Activated CD4-positive, alpha-beta T cell treated with anti-CD3 and anti-CD28 coated beads, Interleukin-2, Interleukin-6, amounts not matched to agents 100 ng/mL and 50 ng/mL, durations not matched to agents 16 hours and 8 hours (primary cell): ENCODE measurements at places on chromosomes 7 and 10.

- DNase-seq = no peak
Observed at GRCh38 chr7:1928645-1929348, 258.7 kb downstream of the ELFN1 start.

GRCh38 chr7:15805891-15806290, 119.4 kb upstream of the MEOX2 start:
- no peak for DNase-seq

DNA sequence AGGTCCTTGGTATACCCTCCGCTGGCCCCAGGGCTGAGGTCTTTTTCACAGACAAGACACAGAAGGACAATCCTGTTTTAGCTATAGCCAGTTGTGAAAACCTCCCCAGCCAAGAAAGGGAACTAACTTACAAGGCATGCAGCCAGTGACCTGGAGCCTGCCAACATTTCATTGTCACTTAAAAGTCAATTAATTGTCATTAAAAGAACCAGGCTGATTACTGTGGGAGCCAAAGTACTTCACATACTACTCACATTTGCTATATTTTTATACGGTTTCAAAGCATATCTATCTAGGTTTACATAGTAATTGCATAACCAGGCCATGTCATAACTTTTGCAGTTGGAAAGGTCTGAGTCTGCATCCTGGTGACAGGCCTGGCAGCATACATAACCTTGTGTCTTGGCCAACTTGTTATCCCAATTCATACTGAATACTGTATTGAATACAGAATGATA, 31.1 kb downstream of the NRBF2 start:
- no peak for DNase-seq

DNA sequence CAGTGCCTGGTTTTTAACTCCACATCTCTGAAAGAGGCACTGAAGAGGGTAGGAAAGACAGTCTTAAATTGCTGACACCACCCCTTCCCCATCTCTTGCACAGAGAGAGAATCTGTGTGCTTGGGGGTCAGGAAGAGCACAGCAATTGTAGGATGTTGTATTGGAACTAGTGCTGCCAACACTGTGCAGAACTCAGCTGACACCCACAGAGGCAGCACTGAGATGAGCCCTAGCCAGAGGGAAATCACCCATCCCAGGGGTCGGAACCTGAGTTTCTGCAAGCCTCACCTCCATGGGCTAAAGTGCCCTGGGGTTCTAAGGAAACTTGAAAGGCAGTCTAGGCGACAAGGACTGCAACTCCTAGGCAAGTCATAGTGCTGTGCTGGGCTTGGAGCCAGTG, 11.0 kb upstream of the TNKS2 start:
- DNase-seq = no peak

DNA sequence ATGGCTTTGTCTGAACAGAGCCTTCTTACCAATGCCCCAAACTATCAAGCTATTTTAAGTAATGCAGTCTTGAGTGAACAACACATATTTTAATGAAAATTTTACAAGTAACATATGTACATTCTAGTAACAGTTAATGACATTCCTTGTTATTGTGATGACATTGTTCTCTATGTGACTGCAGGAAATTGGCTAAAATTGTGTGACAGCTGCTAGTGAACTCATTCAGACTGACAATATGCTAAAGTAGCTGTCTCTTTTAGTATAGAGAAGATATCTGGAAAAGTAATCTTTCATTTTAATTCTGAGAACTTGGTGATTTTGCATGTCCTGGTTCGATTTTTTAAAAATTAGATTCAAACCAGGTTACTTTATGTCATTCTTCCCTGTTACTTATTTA, 259.8 kb upstream of the MAGI2 start:
- no peak for DNase-seq

- no peak for DNase-seq
Observed at GRCh38 chr7:91519241-91520158, 255.3 kb downstream of the FZD1 start.

DNA sequence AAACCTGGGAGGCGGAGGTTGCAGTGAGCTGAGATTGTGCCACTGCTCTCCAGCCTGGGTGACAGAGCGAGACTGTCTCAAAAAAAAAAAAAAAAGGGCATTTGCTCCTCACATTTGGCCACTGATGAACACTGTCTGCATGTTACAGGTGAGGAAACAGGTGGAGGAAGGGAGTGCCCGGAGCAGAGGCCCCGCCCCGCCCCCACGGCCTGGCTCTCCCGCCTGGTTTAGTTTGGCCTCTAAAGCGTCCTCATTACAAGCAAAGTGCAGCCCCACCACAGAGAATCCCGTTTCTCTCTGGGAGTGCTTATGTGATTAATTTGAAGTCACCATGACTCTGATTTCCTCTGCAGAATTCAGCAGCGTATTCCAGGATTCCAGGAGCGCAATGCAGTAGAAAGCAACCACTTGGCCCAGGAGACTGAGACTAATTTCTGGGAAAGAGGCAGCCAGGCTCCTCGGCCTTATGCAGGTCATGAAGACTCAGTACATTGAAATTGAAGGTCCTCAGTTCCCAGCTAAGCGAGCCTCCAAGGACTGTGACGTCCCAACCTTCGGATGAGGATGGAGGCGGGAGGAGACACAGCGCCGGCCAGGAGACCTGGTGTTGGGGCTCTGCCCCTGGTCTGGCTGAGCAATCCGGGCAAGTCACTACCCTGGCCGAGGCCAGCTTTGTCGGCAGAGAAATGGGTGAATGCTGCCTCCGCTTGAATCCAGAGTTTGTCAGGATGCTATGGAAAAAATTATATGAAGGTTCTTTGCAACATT, 44.7 kb downstream of the RBM17 start:
- DNase-seq = no peak

DNA sequence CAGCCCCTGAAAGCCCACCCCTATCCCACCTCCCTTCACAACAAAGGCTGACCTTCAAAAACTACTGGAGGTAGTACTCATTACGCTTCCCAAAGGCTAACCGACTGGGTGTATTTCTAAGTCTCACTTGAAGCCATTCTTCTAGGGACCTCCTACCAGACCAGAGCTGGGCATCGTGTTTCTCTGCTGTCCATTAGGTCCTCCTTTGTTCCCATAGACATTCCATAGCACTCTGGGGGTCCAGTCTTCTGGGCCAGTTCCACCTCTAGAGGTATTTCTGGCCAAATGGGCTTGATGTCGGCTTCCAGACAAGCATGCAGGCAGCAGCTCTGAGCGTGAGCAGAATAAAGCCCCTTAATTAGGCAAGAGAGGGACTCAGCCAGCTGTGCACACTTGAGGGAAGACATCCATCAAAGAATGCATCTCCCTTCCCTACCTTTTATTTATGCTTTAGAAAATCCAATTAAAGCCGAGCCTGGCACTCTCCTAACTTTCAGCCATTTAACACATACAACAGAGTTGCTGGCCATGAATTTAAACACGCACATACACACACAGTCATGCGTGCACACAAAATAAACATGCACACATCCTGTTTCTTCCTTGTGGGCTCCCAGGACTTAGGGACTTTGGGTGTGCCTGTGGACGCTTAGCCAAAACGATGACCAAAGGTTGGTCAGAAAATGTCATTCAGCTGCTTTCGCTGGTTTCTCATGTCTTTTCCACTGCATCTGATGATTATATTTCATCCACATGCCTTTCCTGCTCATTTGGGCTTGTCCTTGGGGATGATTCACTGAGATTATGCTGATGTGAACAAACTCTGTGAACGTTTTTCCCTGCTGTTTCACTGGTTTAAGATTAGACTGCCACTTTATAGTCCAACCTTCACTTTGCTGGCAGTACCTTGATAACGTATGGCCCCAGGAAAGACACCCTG, 362.0 kb upstream of the NFE2L3 start:
- DNase-seq = no peak

- DNase-seq = no peak
Observed at GRCh38 chr7:21367081-21367480, 60.8 kb upstream of the SP4 start.
